ENCODE measurements at places on chromosomes 4 and X. TPM values are rescaled to one million over a fixed set of nuclear protein-coding genes. Genes with fewer than 3 reads are reported as not detected.

The XK gene
- 0.17 TPM for total RNA-seq

The DCAF12L1 gene
- not detected for total RNA-seq

The HAUS7 gene
- 10.5 TPM for total RNA-seq

The AKAP17A gene
- total RNA-seq, result 17.8 TPM

The AMMECR1 gene
- 7.6 TPM for total RNA-seq

The TEX11 gene
- total RNA-seq, result under 0.01 TPM

The CLTRN gene
- total RNA-seq, result 0.26 TPM

The SOX3 gene
- not detected for total RNA-seq

The TRIML2 gene
- 0.26 TPM for total RNA-seq

The NEUROG2 gene
- total RNA-seq, result not detected

The CSAG2 gene
- not detected for total RNA-seq

The GPR143 gene
- total RNA-seq, result not detected

Data from fibroblast of lung (primary cell).